Central memory CD4-positive, alpha-beta T cell (primary cell): ENCODE measurements at places on chromosomes 12 and 14.
A peak's percentile ranks its signal among the peaks of the same experiment; 100 is the strongest.

GRCh38 chr14:54348001-54348611 is 48.7 kb upstream of the CDKN3 start:
- no peak for DNase-seq

DNA sequence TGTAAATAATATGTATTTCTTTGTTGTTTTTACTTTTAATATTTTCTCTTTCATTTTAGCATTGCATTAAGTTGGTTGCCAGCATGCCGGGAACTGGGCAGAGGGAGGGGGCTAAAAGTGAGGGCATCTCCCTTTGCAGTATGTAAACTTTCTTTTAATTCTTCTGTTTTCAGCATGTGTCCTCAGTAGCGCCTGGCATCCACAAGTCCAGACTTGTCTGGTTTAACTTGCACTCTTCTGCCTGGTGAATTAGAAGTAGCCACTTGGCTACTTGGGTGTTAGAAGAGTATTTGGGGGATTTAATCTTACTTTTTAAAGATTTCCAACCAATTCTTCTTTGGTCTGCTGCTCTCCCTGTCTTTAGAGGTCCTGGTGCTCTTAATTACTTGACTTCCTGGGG is 117.2 kb upstream of the SCAF11 start:
- no peak for DNase-seq

DNA sequence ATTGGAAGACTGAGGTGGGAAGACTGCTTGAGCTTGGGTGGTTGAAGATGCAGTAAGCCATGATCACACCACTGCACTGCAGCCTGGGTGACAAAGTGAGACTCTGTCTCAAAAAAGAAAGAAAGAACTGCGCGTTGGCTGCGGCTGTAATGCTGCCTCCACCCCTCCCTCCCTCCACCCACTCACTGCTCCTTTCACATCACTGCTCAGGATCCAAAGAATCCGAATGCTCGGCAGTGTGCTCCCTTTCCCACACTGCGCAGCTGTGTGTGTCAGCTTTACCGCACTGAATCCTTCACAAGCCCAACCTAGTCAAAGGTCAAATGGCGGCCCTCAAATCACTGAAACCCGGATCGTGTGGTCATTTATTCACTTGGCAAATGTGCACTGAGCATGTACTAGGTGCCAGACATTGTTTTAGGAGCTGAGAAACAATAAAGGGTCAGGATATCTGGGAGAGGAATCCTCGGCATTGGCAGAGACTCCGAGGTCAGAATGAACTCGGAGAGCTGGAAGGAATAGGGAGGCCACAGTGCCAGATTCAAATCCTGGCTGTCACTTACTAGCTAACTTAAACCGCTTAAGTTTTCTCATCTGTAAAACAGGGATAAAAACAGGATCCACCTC is 11.5 kb upstream of the TDRD9 start:
- no peak for DNase-seq

- DNase-seq = no peak
These were observed 823.7 kb downstream of the AACS start for GRCh38 chr12:125888921-125889320.

DNA sequence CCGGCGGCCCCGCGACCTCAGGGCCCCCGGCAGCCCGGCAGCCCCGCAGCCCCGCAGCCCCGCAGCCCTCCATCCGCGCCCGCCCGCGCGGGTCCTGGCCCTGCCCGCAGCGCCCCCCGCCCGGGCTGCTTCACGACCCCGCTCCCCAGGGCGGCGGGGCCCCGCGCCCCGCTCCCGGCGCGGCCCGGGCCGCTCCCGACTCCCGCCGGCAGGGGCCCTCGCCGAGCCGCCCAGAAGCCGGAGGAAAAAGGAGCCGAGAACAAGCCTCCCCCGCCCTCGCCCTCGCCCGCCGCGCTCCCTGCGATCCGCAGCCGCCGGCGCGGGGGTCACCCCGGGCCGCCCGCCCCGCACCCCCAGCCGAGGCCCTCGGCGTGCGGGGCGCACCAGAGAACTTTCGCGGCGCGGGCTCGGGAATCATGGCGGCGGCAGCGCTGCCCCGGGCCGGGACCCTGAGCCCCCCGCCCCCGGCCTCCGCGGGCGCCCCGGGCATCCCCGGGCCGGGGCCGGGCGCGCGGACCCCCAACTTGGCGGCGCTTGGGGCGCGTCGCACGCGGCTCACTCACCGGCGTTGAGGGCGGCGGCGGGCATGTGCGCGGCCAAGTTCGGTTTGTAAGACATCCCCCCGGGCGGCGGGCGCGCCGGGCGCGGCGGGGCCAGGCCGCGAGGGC is 521 bp downstream of the CDK2AP1 start:
- DNase-seq = peak; percentile 69
